T follicular helper cell (primary cell): ENCODE measurements at places on chromosomes 6 and 20.

DNA sequence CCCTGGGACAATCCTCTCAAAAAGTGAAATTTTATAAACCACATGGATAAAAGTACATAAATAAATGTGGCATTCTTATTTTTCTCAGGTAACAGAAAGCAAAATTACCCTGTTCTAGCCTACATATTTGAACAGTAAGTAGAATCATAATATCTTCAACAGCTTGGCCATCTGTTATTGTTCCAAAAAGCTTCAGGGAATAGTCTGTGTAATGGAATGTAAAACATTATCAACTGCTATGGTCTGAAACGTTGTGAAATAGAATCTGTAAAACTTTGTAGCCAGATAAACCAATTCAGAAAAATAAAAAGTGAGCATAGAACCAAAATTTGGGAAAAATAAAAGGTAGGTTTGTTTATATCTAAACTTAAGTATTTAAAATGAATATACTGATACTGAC lies 114.7 kb downstream of the THEMIS start:
- no peak for DNase-seq

DNA sequence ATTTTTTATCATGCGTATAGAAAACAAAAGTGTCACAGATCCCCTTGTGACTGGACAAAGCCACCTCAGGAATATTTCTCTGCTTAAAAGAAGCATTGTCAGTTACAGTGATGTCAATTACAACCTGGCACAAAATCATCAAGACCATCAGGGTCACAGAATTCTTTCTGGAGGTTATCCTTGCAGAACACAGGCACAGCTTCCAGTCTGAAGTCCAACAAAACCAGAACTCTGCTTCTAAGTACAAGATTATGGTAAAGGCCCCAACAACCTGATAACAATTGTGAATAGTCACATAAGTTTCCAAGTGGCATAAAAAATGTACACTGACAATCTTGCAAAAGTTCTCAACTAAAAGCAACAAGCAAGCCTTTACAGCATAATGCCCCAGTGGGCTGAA lies 21.0 kb downstream of the PLAGL2 start:
- no peak for DNase-seq

DNA sequence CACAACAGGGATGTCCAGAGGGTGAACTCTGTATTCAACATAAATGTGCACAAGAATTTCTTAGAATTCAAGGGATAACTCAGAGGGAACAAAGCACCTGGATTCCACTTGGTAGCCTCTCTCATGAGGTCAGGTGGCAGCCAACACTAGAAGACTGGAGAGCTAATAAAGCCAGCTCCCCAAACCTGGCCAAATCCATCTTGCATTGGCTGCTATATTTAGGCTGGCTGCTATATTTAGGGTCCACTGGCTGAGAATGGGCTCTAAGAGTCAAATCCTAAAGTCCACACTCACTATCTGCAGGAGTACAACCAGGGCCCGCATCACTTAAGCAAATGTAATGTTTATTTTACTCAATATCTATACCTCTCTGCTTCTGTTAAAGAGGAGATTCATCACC lies 20.0 kb downstream of the TBC1D7 start:
- no peak for DNase-seq

GRCh38 chr20:3843490-3843889 lies 3.1 kb upstream of the MAVS start:
- DNase-seq: no peak

- no peak for DNase-seq
Observed at GRCh38 chr6:105482227-105482844, 79.5 kb upstream of the PREP start.

DNA sequence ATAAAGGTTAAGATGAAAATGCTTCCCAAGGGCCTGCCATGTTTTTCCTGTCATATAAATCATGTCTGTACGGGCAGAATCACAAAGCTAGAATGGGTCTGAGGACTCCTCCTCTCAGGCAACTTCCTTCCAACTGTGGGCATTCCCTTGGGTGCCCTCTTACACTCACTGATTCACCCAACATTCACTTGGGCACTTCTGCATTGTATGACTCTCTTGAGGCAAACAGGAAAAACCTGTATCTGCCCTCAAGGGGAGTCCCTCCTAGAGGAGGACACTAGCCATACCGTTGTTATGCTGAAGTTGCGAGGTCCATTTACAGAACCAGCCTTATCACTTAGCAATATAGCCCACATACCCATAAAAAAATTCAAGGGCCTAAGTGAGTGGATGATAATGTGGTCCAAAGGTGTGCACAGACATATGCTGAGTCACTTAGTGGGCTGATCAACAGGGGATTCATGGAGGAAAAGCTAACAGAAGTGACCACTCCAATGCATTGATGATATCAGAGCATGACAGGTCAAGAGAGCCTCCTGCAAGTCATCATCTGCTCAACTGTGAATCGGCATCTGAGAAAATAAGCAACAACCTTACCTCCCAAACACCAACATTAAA lies 131.1 kb downstream of the ATXN1 start:
- no peak for DNase-seq

GRCh38 chr6:42629845-42630244 lies 66.0 kb downstream of the UBR2 start:
- no peak for DNase-seq

GRCh38 chr6:3247255-3248146 lies 11.2 kb upstream of the PSMG4 start:
- no peak for DNase-seq

DNA sequence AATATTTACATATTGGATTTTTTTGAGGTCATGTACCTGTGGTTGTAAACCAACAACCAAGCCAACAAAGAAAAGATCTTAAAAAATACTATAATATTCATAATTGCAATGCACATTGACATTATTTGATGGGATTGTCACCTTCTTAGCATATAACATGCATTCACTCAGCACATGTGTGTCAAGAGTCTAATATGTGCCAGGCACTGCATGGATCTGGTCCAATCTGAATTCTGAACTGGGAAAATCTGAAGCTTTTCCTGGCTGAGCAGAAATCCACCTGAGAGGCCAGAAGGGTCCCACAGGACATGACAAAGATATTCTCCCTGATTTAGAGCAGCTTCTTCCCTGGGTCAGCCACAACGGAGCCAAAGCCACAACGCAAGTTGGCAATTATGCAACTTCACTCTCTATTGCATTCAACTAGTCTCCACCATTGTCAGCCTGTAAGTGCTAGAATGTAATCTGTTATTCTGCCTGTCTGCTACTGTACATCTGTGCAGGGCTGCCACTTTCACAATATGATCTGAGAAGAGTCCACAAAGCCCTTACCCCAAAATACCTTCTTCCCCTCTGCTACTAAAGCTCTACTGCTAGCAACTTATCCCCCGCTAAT lies 17.0 kb upstream of the DDO start:
- DNase-seq: no peak

DNA sequence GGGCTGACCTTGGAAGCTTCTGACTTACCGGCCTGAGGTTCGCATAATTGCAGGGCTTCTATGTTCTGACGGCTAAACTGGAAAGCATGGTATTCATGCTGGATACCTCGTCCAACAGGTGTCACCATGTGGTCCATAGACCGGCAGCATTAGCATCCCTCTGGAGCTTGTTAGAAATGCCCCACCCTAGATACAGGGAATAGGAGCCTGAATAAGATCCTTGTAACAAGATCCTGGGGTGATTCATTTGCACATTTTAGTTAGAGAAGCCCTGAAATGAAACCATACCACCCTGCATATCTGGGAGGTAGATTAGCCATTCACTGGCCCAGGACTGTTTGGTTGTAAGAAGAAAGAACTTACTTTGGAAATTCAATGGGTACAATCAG lies 77.7 kb downstream of the TMEM170B start:
- no peak for DNase-seq

DNA sequence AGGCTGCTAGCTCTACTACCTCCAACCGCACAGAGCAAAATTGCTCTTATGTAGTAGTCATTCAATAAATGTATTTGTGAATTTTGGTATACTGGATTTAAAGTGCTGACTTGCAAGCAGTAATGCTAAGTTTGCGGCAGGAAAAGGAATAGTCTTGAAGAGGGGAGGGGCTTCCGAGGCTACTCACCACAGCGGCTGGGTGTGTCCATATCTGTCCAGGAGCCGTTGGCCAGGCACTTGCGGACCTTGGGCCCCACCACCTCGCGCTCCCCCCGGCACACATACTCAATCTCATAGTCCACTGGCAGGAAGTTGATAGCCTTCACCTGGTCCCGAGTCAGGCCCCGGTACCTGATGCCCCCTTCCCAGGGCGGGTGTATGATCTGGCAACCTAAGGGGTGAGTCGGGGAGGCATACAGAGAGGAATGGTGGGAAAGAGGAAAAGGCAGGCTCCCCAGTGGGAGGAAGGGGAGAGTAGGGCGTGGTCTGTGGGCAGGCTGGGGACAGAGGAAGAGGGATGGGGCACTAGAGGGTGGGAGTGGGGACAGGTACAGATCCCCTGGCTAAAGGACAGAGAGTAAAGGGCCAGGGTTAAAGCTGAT lies 1.7 kb downstream of the GABBR1 start:
- no peak for DNase-seq

DNA sequence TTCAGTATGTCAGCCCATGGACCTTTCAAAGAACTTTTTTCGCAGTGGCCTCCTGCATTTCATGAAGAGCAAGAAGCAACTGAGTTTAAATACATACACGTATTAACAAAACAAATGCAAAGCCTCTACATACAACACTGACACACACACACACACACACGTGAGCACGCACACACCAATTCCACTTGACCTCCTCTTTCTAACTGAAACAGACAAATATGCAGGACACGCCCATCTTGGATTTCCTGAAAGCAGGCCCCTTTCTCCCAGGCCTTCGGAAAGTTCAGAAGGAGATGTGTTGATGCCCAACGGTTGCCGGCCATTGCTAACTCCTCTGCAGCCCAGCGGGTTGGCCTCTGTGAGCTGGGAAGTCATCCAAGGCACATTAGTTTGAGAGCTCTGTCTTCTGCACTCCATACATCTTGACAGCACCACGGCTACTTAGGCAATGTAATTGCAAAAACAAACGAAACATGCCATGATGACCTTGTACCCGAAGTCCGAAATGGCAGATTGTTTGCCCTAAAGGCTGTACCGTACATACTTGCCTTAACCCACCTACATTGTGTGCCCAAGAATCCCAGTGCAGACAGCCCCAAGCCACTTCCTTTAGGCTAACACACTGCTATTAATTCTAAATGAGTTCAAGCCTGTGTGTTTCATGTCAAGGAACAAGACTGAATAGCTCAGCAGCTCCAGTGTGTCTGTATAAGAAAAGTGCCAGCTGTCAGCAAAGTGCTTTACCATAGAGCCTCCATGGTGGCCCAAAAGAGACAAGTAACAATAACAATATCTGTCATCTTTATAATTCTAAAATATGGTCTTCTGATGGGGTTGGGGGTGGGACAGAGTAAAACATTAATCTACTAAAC lies 138.8 kb upstream of the RNF217 start:
- no peak for DNase-seq

GRCh38 chr6:122428781-122429180 lies 29.3 kb downstream of the HSF2 start:
- DNase-seq: no peak

DNA sequence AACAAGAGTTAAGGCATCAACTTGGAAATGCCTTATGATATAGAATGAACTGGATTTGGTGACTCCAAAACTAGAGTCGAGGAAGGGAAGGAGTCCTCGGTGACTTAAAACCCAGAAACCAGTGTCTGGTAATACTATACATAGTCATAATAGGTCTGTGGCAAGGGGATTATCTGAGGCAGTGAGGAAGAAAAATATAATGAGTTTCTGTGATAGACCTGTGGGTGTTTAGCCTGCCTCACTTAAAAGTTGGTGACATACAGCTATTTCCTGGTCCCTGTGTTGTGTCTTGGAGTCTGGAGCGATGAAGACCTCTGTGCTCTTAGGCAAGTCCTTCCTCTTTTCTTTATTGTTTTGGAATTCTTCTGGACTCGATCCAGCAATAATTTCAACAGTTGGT lies 5.1 kb upstream of the MYO6 start:
- DNase-seq: no peak

GRCh38 chr6:143400258-143401067 lies 50.0 kb downstream of the ADAT2 start:
- no peak for DNase-seq

DNA sequence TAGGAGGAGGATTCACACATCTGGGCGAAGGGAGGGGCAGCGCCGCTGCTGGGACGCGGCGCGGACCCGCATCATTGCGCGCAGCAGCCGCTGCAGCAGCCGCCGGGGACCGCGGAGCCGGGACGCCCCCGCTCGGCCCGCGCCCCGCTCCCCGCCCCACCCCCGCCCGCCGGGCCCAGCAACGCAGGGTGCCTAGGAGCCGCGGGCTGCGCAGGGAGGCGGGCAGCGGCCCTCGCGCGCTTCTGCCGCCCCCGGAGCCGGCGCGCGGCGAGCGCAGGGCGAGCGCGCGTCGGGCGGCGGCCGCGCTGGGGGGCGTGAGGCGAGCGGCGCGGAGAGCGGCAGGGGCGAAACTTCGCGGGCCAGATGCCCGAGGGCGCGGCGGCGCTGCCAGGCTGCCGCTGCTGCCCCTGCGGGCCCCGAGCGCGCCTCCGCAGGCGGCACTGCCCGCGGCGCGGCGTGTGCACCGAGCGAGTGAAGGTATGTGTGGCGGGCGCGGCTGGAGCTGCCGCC lies at the start of gene NKAIN2:
Gene NKAIN2, plus strand, starts transcription at position 362 of the 510 bp plus-strand sequence.
- no peak for DNase-seq

- no peak for DNase-seq
Observed at GRCh38 chr20:62088258-62089127, 22.8 kb upstream of the TAF4 start.

GRCh38 chr20:47783828-47784598 lies 1.3 kb downstream of the SULF2 start:
- no peak for DNase-seq

- DNase-seq: no peak
Observed at GRCh38 chr6:160259143-160259425, 463 bp upstream of the SLC22A2 start.

GRCh38 chr6:154742891-154743290 lies 9.7 kb downstream of the SCAF8 start:
- no peak for DNase-seq

- DNase-seq: peak; percentile 21
Observed at GRCh38 chr6:36130667-36131510, 576 bp downstream of the MAPK13 start.

- DNase-seq: peak; percentile 62
Observed at GRCh38 chr20:44217342-44218092, 6.9 kb upstream of the OSER1 start.

DNA sequence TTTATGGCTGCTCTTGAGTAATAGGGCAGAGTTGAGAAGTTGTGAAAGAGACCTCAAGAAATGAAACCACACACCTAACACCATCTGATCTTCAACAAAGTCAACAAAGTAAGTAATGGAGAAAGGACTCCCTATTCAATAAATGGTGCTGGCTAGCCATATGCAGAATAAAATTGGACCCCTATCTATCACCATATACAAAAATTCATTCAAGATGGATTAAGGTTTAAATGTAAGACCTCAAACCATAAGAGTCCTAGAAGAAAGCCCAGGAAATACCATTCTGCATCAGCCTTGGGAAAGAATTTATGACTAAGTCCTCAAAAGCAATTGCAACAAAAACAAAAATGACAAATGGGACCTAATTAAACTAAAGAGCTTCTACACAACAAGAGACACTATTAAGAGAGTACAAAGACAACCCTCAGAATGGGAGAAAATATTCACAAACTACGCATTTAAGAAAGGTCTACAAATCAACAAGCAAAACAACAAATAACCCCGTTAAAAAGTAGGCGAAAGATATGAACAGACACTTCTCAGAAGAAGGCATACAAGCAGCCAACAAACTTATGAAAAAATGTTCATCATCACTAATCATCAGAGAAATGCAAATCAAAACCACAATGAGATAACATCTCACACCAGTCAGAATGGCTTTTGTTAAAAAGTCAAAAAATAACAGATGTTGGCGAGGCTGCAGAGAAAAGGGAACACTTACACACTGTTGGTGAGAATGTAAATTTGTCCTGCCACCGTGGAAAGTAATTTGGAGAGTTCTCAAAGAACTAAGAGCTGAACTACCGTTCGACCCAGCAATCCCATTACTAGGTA lies 4.0 kb downstream of the MAP3K5 start:
- no peak for DNase-seq
